ENCODE measurements at places on chromosomes 2 and 18.

GRCh38 chr2:131042148-131042775 lies 51.0 kb downstream of the FAM168B start:
- DNase-seq = no peak

DNA sequence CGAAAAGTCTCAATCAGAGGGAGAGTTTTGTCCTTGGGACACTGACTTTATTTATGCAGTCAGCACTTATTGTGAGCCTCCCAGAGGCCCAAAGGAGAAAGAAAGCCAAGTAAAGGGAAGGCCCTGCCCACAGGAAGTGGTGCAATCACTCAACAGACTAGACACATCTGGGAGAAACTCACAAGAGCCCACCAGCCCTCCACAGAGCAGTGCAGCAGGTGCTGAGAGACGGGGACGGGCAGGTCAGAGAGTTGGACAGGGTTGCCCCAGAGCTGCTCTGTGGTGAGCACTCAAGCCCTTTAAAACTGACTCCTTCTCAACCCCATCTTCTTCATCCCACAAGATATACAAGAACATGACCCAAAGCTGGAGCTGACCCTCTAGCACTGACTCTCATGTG lies 96.0 kb downstream of the TFCP2L1 start:
- DNase-seq = no peak

GRCh38 chr2:76998152-76998551 lies 524.0 kb downstream of the LRRTM4 start:
- DNase-seq = no peak

DNA sequence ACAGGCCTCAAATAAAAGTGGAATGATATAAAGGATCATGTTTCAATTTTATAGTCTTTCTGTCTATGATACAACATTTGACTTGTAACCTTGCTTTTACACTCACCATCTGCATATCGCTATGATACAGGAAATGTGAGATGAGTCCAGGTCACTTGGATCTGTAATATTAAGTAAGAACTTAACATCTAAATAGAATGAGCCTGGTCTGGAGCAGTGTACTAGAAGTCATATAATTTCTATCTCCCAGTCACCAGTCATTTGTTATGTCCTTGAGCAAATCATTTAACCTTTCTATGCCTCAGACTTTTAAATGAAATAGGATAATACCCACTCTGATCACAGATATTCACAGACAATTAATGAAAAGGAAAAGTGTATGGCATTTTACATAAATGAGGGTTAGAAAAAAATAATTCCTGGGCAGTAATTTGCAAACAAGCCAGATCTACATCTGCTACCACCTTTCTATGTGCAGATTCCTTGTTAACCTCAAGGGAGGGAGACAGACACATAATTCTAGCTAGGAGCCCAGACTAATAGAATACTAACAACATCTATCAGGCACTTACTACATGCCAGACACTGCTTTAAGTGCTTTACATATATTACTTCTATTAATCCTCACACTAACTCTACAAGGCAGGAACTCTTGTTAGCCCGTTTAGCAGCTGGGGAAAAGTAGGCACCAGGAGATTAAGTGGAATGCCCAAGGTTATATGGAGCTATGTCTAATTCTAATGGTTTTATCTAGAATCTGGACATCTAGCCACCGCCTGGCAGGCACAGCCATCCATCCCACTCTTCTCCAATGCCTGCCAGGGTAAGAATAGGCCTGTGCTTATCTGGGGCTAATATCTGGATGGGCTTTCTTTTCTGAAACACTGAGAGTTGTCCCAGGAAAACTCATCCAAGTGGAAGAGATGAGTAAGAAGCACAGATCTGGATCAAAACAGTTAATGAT lies 313.6 kb upstream of the CDH20 start:
- DNase-seq = peak; percentile 9

DNA sequence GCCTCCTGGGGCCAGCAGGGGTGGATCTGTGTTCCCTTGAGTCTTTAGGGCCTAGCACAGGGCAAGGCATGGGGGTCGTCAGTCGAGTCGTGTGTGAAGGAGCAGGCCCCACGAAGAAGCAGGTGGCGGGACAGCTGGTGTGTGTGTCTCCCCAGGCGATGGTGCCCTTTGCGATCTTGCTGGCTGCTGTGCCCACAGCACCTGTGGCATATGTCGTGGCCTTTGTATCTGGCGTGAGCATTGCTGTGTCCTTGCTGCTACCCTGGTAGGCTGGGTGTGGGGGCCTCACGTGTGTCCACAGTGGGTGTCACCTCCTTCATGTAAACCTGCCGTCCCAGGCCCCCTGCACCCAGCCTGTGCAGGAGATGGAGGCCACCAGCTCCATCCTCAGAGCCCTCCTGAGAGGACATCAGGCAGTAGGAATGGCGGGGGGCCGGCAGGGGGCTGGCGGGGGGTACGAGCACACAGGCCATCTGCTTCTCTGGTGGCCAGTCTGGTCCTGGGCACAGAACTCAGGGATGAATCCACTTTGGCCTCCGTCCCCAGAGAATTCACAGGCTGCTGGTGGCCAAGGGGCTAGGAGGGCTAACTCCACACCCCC lies 13.2 kb downstream of the MFSD2B start:
- no peak for DNase-seq

- DNase-seq = no peak
Measured at GRCh38 chr2:221517696-221518151, 54.4 kb downstream of the EPHA4 start.

- DNase-seq = no peak
Measured at GRCh38 chr2:119371111-119371510, 4.3 kb downstream of the DBI start.

DNA sequence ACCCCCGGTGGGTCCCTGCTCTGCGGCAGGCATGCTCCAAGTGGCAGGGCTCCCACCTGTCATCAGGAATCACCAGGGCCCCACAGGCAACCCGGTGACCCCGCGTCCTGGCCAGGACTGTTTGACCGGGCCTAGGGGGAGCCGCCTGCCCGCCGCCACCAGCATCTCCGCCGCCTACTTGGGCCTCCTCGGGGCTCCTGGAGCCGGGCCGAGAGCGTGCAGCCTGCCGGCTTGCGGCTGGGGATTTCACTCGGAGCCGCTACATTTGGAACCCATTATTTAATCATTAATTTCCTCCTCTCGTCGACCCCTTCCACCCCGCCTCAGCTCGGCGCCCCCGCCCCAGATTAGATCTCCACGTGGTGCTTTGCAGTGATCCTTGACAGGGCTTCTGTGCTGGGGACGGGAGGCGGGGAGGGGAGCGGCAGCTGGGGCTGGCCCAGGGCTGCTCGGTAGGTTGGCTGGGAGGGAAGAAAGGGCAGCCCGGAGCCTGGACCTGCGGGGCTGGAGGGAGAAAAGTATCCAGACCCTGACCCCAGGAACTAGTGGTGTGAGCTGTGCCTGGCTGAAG lies 295.4 kb downstream of the CYP26B1 start:
- DNase-seq = peak; percentile 78

- no peak for DNase-seq
Measured at GRCh38 chr2:50772607-50773006, 259.3 kb downstream of the NRXN1 start.

DNA sequence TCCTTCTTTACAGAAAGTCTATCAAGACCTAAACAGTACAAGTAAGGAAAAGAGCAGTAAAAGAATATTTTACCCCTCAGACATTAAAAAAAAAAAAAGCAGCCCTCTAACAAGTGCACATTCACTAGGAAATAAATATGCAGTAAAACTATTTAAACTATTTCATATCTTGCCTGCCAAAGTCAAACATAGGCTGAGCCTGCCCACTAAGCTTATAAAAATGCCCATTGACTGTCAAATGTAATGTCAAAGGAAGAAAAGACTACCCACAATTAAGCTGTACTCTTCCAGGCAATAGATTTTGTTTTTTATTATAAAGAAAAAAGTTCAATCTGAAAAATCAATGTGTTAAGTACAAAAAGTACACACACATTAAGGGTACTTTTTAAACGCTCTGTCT lies 11.8 kb downstream of the ALS2 start:
- DNase-seq = no peak

GRCh38 chr2:167475791-167476190 lies 587.5 kb downstream of the XIRP2 start:
- peak; percentile 88 for DNase-seq

GRCh38 chr2:105567996-105568494 lies 169.2 kb upstream of the FHL2 start:
- DNase-seq = peak; percentile 48
